ENCODE measurements at places on chromosomes 16 and 17. TPM values are rescaled to one million over a fixed set of nuclear protein-coding genes. Genes with fewer than 3 reads are reported as not detected.

DNA sequence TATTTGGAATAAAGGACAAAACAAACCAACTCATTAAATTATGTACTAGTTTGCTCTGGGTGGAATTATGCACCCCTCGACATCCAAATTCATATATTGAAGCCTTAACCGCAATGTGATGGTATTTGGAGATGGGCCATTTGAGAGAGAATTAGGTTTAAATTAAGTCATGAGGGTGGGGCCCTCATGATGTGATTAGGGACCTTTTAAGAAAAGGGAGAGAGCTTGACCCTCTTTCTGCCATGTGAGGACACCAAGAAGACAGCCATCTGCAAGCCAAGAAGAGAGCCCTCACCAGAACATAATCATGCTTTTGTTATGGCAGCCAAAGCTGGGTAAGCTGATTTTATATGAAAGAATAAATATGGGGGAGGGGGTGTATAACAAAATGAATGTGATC is 2.0 kb downstream of the C16orf87 start:
- H3K27me3 ChIP-seq, result no peaks in the 10 kb centered on the region
- H3K36me3 ChIP-seq, result no peaks in the 10 kb centered on the region
- H3K27ac ChIP-seq, result no peak overlapping the region
- H3K4me3 ChIP-seq, result no peak overlapping the region

DNA sequence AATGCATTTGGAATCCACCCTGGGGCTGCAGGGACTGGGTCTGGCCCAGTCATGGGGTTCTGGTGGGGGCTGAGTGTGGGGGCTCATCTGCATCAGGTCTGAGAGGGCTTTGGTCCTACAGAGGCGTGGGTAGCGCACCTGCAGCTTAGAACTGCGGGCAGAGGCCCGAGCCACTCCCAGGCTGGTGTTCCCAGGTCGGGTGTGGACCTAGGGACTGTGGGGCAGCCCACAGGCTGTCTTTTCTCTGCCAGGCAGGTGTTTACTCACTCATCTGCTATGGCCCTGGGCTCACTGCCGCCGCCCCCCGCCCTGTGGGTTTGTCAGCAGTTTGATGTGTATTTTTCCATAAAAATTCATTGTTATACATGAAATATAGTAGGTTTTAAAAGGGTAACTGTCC is 27.0 kb upstream of the DOC2B start:
- no peak for DNase-seq
- no peaks in the 10 kb centered on the region for H3K36me3 ChIP-seq
- no peak overlapping the region for H3K27ac ChIP-seq
- H3K27me3 ChIP-seq, result no peaks in the 10 kb centered on the region
- no peaks in the 10 kb centered on the region for H3K4me1 ChIP-seq

DNA sequence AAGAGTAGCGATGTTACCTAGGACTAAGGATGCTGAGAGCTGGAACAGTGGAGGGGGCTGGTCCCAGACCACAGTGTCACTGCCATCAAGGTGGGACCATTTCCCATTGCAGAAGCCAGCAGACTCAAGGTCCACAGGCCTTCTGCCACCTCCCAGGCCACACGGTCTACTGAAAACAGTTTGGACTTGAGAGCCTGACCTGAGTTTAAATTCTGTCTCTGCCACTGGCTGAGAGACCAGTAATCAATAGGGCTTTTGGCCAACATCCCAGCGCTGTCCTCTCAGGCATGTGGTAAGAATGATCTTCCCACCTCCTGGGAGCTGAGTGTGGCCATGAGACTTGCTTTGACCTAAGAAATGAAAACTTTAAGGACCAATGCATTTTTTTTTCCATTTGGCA is 331.4 kb upstream of the CDH5 start:
- H3K27me3 ChIP-seq, result no peaks in the 10 kb centered on the region
- H3K36me3 ChIP-seq, result no peaks in the 10 kb centered on the region
- H3K4me3 ChIP-seq, result no peak overlapping the region
- H3K27ac ChIP-seq, result peak overlapping the region; percentile 56
- peak; percentile 57 for DNase-seq

DNA sequence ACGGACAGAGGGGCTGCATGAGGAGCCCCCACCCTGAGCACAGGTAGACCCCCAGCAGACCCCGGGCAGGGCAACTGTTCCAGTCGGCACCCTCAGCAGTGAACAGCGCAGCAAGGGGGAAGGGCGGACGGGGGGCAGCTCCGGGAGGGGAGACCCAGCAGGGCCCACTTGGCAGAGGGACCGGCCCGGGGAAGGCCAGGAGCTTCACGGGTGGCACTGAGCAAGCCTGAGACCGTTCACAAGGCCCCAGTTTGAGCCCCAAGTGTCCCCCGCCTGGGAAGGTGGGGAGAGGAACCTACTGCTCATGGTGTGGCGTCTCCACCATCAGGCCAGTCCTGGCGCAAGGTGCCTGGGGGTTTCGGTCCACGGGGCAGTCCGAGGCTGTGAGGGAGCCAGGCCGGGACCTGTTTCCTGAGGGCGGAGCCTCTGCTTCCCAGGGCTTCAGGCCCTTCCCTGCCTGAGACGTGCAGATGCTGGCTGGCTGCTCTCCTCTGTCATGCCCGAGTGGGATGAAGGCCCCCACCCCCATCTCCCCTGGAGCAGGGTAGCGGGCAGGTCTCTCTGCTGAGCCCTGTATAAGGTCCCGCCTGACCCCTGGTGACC is 54.4 kb upstream of the GNG13 start:
- no peak overlapping the region for H3K4me3 ChIP-seq
- no peaks in the 10 kb centered on the region for H3K4me1 ChIP-seq
- no peak for DNase-seq
- H3K27ac ChIP-seq, result no peak overlapping the region

DNA sequence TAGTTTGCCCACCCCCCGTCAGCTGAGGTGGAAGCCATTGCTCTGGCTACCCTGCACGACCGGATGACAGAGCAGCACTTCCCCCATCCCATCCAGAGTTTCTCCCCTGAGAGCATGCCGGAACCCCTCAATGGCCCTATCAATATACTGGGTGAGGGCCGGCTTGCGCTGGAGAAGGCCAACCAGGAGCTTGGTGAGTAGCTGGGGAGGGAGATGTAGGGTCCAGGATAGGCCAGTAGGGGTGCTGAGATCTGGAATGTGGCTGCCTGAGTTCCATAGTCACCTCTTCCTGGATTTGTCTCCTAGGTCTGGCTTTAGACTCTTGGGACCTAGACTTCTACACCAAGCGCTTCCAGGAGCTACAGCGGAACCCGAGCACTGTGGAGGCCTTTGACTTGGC is 6.4 kb downstream of the PFAS start:
- no peak for DNase-seq
- H3K27me3 ChIP-seq, result no peaks in the 10 kb centered on the region
- no peak overlapping the region for H3K4me3 ChIP-seq
- no peak overlapping the region for H3K27ac ChIP-seq
- H3K4me1 ChIP-seq, result no peaks in the 10 kb centered on the region

DNA sequence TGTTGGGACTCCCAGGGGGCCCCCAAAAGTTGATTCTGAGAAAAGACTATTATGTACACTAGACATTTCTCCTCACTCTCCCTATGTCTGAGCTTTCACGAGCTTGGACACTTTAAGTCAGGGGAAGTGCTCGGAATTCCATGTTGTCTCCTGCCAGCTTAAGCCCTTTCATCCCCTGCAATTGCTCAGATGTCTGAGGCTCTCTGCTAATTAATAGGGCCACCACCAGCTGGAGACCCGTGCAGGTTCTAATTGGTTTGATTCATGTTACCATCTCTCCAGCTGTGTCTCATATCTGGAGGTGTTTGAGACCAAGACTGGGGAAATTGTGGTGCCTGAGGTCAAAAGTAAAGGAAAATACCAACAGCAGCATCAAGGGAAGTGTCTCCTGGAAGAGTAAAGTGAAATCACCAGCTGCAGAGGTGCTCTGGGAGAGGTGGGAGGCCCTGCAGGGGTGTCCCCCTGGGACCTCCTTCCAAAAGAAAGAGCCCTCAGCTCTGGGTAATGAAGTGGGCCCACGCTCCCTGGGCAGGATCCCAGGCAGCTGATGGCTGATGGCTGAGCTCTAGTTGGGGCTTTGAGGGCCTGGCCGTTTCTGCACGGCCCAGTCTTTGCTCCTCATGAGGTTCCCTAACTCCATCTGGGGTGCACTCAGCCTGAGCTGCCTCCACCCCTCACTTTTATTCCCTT is 5.8 kb upstream of the UTS2R start:
- no peak overlapping the region for H3K4me3 ChIP-seq
- no peak overlapping the region for H3K27ac ChIP-seq
- H3K27me3 ChIP-seq, result no peaks in the 10 kb centered on the region
- H3K36me3 ChIP-seq, result no peaks in the 10 kb centered on the region

DNA sequence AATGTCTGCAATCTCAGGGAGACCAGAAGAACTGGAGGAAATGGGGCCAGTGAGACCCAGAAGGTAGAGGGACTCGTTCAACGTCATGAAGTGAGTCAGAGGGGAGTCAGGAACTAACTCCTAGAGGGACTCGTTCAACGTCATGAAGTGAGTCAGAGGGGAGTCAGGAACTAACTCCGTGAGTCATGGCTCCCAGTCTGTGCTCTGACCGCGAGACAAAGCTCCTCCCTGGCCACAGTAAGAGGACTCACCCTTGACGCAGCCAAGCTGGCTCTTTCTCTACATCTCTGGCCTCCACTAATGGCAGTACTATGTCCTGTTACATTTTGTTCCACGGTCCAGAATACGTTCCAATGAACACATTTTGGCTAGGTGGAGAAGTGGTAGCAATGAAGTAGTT is 902.5 kb downstream of the KCNJ2 start:
- H3K27me3 ChIP-seq, result no peaks in the 10 kb centered on the region
- no peak for DNase-seq
- H3K4me3 ChIP-seq, result no peak overlapping the region
- H3K27ac ChIP-seq, result no peak overlapping the region

DNA sequence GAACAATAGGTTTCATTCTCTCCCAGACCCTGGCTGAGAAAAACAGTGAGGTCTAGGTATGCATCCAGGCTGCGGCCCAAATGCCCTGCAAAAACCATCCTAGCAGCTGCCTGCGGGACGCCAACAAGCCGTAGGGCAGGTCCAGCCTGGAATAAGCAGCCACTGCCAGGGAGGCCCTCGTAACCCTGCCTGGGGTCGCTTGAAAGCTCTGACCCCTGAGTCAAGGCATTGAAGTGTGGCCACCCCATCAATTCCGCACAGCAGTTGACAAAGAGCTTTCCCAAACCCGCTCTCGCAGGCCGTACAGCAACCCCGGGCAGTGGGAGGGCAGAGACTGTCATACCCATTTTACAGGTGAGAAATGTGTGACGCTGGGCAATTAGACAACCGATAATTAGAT is 11.1 kb downstream of the TRPV1 start:
- no peak overlapping the region for H3K27ac ChIP-seq
- no peaks in the 10 kb centered on the region for H3K27me3 ChIP-seq
- H3K4me3 ChIP-seq, result no peak overlapping the region
- H3K36me3 ChIP-seq, result no peaks in the 10 kb centered on the region

DNA sequence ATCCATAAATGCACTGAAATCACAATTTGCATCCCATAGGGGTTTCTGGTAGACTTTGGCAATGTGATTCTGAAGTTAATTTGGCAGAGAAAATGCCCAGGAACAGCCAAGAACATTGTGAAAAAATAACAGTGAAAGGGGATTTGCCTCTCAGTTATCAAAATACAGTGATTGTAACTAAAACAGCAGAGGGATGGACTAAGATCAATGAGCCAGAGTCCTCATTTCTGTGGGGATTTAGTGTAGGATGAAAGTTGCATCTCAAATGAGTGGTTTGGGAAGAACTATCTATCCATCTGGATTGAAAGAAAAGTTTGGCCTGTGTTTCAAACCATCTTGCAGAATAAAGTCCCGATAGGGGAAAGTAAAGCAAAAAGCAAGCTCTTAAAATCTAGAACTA is 28.1 kb downstream of the MYBBP1A start:
- H3K4me3 ChIP-seq, result no peak overlapping the region
- no peak overlapping the region for H3K27ac ChIP-seq
- H3K4me1 ChIP-seq, result peaks cover 39% of the 10 kb centered on the region
- DNase-seq, result no peak

- no peaks in the 10 kb centered on the region for H3K27me3 ChIP-seq
- H3K4me3 ChIP-seq, result no peak overlapping the region
- H3K36me3 ChIP-seq, result peaks cover 10% of the 10 kb centered on the region
Observed at GRCh38 chr17:59761385-59762048, 54.1 kb downstream of the VMP1 start.

DNA sequence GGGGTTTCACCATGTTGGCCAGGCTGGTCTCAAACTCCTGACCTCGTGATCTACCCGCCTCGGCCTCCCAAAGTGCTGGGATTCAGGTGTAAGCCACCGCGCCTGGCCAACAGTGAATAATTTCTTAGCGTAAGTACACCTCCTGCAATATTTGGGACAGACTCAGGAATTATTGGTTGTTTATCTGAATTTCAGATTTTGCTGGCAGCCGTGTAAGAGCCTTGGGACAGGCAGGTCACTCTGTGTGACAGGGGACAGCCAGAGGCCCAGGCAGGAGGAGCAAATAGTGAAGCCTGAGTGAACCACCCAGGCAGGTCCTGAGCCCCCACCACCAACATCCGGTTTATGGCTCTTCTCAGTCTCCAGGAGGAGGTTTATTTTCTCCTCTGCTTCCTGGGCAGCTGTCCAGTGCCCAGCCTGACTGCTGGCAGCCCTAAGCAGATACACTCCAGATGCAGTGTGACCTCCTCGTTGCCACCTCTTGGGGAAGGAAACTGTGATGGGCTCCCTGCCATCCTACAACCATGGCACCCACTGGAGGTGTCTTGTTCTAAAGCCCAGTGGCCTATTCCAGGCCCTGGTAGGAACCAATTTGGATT is 26.2 kb upstream of the ADORA2B start:
- no peak for DNase-seq
- H3K36me3 ChIP-seq, result no peaks in the 10 kb centered on the region
- no peaks in the 10 kb centered on the region for H3K27me3 ChIP-seq
- H3K27ac ChIP-seq, result no peak overlapping the region
- peaks cover 11% of the 10 kb centered on the region for H3K4me1 ChIP-seq

DNA sequence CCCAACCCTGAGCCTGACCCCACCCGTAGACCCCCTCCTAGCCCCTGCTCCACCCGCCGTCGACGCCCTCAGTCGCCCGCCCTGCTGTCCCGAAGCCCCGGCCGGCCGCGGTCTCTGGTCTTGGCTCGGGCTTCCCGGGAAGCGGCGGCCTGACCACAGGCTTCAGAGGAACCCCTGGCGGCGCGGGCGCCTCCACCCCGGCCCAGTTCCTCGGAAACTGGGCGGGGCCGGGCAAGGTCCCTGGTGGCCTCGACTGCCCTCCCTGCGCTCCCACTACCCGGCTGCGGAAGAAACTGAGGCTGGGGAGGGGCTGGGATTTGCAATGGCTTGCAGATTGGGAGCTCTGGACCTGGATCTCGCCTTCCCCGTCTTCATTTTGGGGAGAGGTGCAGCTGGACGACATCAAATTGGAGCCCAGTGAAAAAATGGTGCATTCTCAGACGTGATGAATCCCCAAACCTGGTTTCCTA is 692 bp upstream of the SOCS1 start:
- H3K4me1 ChIP-seq, result peaks cover 32% of the 10 kb centered on the region
- DNase-seq, result no peak
- no peaks in the 10 kb centered on the region for H3K36me3 ChIP-seq
- peak overlapping the region; percentile 92 for H3K27ac ChIP-seq

DNA sequence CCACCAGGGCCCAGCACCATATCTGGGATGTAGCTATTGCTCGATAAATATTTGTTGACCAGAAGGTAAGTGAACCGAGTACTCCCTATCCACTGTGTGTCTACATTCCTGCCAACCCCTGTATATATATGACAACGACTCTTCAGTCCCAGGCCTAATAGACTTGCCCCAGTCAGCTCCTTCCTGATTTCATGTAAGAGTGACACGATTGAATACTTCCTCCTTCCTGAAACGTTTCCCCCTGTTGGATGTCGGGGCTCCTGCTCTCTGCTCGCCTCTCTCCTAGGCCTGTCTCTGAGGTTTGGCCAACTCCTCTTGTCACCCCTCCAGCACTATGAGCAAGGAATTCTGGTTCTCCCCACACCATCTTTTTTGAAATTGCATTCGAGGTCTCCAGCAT is 178.9 kb downstream of the PRKCA start:
- no peaks in the 10 kb centered on the region for H3K27me3 ChIP-seq
- no peaks in the 10 kb centered on the region for H3K36me3 ChIP-seq
- no peak overlapping the region for H3K27ac ChIP-seq
- no peak for DNase-seq
- no peaks in the 10 kb centered on the region for H3K4me1 ChIP-seq

Gene CSH2
- total RNA-seq, result not detected

Gene PLA2G10
- not detected for total RNA-seq
